Esophagus muscularis mucosa (tissue), 4 donors: ENCODE measurements at places on chromosomes 5 and 9. TPM values are rescaled to one million over a fixed set of nuclear protein-coding genes. Genes with fewer than 3 reads are reported as not detected.

LCN12 gene
- not detected for total RNA-seq

TAF11L10 gene
- not detected for total RNA-seq

HTR4 gene
- 0.23 TPM for total RNA-seq

MYOZ3 gene
- total RNA-seq: not detected

IL33 gene
- total RNA-seq: 63.1 TPM
